Mesenteric fat pad (tissue), 1 donor: ENCODE measurements at places on chromosomes 7 and 10. TPM values are rescaled to one million over a fixed set of nuclear protein-coding genes. Genes with fewer than 3 reads are reported as not detected.
A peak's percentile ranks its signal among the peaks of the same experiment; 100 is the strongest.

- DNase-seq, result no peak
These were observed 173.8 kb upstream of the AGR3 start for GRCh38 chr7:17055596-17055995.

GRCh38 chr10:9807846-9808245 is 1209.8 kb upstream of the CELF2 start:
- DNase-seq, result no peak

- DNase-seq, result no peak
These were observed 64.9 kb downstream of the CREM start for GRCh38 chr10:35191523-35191922.

- no peak for DNase-seq
These were observed 2.6 kb upstream of the BRAF start for GRCh38 chr7:140927351-140927750.

- peak; percentile 28 for DNase-seq
These were observed 3.9 kb downstream of the CARD11 start for GRCh38 chr7:3039787-3040186.

DNA sequence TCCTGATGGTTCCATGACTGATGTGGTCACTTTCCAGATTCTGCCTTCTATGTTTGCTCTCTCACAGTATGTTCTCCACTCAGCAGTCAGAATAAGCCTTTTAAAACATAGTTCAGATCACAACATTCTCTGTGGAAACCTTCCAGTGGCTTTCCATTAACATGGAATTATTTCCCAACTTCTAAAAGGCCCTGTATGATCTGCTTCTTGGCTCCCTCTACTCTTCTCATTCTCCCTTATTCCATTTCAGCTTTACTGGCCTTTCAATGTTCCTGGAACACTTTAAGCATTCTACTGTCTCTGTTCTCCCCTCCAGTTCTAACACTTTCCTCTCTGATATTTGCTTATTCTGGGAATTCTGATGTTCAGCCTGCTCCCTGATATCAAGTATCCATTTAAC is 325.6 kb downstream of the THSD7A start:
- DNase-seq, result no peak

Gene MDFIC
- 125 TPM for total RNA-seq

Gene CRHR2
- 0.19 TPM for total RNA-seq

Gene POLD2
- 60.2 TPM for total RNA-seq

Gene UCN3
- total RNA-seq, result not detected

- DNase-seq, result no peak
These were observed 982.4 kb upstream of the LRRTM3 start for GRCh38 chr10:65943451-65943850.

Gene VENTX
- 4.0 TPM for total RNA-seq

DNA sequence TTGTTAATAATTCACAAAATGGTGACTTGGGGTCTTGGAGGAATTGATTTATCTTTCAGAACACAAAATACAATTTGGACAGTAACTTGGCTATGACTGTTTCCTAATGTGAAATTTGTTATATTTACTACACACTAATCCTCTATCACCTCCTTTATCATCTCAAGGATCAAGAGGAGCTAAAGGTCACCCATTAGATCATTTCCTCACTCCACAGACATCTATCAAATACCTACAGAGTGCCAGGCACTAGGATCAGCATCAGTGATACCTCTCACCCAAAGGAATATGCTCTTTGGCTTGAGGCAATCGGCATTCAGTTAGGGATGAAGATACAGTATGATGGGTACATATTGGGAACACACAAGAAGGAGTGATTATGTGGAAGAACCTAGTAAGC is 132.1 kb downstream of the INHBA start:
- DNase-seq, result no peak

DNA sequence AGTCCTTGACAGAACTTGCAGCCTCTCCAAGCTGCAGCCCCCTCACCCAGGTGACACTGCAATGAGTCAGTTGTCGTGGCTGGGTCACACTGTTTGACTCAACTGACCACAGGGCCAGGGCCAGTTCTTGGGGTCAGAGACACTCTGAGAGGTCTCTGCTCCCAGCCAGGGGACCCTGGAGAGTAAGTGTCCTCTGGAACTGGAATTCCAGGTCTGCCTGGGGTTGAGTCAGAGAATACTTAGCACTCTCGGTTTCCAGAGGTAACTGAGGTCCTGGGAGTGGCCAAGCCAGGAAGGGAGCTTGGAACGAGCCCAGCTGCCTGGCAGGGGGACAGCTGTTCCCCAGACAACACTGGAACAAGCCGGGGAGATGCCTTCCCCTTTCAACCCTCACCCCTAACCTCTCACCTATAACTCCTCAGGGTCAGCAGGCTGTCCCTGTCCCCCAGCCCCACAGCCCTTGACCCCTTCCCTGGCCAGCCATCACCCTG is 2.2 kb upstream of the MYL10 start:
- no peak for DNase-seq

GRCh38 chr7:158054611-158055010 is 533.0 kb downstream of the PTPRN2 start:
- peak; percentile 81 for DNase-seq

DNA sequence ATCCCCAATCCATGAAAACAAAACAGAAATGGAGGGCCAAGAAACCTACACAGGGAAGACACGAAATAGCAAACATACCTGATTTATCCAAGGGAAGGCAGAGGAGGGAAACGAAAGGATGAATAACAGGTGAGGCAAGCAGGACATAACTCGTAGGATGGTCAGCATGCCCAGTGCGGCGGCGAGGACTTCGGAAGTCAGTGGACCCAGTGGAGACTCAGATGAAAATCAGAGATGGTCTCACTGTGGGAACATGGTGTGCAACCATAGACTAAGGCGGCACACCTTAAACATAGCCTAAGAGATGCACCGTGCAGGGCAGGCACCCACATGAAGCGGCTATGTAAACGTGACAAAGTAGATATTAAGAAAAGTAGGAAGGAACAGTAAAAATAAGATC is 157.5 kb downstream of the MGMT start:
- no peak for DNase-seq

- no peak for DNase-seq
These were observed 49.7 kb downstream of the ZMYND11 start for GRCh38 chr10:184911-185310.

Gene DGKI
- 10.1 TPM for total RNA-seq

Gene IDE
- total RNA-seq, result 37.4 TPM

DNA sequence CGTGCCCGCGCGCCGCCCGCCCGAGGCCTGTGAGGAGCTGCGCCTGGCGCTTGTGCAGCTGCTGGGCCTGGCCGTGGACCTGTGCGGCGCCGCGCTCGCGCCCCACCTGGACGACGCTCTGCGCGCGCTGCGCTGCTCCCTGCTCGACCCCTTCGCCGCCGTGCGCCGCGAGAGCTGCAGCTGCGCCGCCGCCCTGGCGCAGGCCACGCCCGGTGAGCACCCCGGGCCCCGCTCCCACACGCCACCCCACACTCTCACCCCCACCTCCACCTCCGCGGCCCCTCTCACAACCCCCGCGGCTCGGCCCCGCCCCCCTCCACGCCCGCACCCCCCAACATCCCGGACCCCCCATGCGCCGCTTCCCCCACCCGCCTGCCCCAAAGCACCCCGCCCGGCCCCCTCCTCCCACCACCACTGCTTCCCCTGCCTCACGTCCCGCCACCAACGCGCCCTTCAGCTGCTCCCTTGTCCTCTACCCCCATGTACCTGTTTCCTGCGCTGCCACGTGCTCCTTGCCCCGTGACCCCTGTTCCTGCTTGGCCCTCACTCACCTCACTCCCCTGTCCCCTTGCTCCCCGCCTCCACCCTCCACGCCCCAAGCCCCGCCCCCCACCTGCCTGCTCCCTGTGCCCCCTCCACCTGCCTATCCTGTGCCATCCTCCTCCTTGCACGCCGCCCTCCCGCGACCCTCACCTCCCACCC is at the start of gene PRKAR1B:
Gene PRKAR1B, minus strand, starts transcription at position 178 of the 702 bp plus-strand sequence. CDS start 15,776 bp downstream, outside the sequence.
- peak; percentile 79 for DNase-seq

- DNase-seq, result no peak
These were observed 27.2 kb downstream of the EZH2 start for GRCh38 chr7:148856891-148857290.

- DNase-seq, result peak; percentile 47
These were observed 2.0 kb downstream of the DBNL start for GRCh38 chr7:44046321-44047061.

- no peak for DNase-seq
These were observed 118.6 kb upstream of the ASAH2 start for GRCh38 chr10:50369931-50370330.

GRCh38 chr10:66809402-66809801 is 116.4 kb upstream of the LRRTM3 start:
- no peak for DNase-seq

DNA sequence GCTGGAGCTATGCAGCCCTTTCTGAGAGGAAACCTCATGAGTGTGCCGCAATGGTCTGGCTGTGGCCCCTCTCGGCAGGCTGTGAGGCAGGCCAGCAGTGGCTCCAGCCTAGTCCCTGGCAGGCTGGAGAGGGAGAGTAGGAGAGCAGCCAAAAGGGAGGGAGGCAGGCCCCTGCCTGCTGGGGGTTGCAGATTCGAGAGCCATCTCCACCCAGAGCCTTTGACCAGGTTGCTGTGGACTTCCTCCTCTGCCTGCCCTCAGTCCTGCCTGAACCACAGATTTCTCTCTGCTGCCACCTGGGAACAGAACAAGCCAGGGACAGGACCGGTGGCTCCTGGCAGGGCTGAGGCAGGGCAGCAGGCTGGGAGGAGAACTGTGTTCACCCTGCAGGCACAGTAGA is 13.9 kb downstream of the PAX2 start:
- peak; percentile 79 for DNase-seq

DNA sequence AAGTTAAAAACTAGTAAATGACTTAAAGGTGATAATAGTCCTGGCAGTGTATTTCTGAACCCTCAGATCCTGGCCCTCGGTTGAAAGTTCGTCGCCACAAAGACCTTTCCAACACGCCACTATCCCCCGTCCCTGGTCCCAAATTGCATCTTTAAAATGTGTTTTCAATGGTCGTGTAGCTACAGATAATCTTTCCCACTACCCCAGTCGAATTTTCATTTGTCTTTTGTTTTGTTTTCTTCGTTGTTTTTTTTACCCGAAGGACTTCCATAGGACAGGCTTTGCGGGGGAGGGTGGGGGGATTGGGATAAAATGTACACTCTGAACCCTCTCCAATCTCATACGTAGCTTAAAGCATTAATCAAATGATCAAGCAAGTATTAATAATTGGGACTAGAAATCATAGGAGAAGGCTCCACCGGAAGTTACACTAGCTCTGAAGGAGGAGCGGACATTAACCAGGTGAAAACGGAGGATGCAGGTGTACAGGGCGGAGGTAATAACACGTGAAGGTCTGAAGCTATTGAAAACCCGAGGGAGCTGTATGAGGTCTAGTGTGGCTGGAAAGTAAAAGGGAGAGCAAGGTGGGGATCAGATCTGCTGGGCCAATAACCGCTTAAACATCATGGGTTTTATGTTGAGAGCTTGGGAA is 32.8 kb upstream of the PHF14 start:
- no peak for DNase-seq

Gene FAM131B
- total RNA-seq, result 1.8 TPM

- no peak for DNase-seq
These were observed 13.2 kb downstream of the TMEM243 start for GRCh38 chr7:87206361-87206760.

DNA sequence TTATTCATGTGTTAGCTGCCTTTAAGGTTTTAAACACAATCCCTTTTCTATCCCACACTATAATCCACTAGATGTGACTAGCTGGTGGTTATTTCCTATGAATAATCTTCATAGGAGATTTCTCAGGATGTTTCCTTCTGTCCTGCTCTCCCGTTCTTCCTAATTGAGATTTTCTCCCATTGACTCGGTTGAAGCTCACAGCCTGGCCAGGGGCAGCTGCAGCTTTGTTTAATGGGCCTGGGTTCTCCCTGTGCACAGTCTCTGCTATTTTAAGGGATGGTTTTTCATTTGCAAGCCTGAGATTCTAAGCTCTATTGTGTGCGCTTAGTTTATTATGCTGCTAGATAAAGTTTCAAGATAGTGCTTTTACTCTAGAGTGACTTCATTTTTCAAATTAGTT is 283.4 kb upstream of the AOAH start:
- DNase-seq, result no peak

DNA sequence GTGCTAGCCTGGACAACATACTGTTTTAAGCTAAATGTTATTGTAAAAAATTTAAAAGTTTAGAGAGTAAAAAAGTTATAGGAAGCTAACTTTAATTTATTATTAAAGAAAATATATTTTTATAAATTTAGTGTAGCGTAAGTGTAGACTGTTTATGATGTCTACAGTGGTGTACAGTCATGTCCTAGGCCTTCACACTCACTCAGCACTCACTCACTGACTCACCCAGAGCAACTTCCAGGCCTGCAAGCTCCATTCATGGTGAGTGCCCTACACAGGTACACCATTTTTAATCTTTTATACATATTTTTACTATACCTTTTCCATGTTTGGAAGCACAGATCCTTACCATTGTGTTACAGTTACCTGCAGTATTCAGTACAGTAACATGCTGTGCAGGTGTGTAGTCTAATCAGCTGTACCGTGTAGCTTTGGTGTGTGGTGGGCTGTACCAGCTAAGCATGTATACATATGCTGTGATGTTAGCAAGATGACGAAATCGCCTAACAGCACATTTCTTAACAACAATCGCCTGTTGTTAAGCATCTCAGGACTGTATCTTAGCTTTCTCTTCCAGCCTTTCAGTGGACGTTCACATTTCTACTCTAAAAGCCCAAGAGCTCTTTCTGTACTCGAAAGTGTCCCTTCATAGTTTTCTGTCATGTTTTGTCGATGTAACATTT is 12.5 kb downstream of the RNF32 start:
- no peak for DNase-seq

GRCh38 chr10:99654390-99655175 is 4.7 kb upstream of the ENTPD7 start:
- DNase-seq, result no peak

GRCh38 chr7:116461500-116461899 is 38.0 kb upstream of the CAV2 start:
- DNase-seq, result no peak

Gene C10orf53
- total RNA-seq, result not detected

Gene SPDYE8
- not detected for total RNA-seq

- no peak for DNase-seq
These were observed 16.1 kb upstream of the PCLO start for GRCh38 chr7:83178796-83179195.

- DNase-seq, result peak; percentile 85
These were observed 77.2 kb downstream of the CFAP46 start for GRCh38 chr10:132865171-132865631.

DNA sequence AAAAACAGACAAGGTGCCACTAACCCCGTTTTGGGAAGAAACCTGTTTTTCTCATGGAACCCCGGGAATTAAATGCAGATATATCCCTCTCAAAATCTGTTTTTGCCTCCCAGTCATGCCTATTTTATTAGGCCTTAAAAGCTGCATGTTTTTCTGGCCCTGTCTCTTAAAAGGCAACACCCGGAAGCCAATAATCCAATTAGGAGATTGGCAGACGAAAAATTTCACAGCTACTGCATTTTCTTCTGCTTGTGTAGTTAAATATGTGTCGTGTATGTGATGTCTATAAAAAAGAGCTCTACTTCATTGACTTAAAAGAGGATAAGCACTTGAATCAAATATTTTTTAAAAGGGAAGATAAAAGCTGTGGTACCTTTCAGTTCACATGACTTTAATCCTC is 31.9 kb upstream of the OPTN start:
- DNase-seq, result no peak

DNA sequence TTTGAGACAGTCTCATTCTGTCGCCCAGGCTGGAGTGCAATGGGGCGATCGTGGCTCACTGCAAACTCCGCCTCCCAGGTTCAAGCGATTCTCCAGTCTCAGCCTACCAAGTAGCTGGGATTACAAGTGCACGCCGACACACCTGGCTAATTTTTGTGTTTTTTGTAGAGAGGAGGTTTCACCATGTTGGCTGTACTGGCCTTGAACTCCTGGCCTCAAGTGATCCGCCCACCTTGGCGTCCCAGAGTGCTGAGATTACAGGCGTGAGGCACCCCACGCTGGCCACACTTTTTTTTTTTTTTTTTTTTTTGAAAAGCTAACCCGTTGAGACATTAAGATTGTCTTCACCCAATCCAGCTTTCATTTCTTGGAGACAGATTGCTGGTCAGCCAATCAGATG is 2.1 kb downstream of the ZNF273 start:
- no peak for DNase-seq
